ENCODE measurements at places on chromosomes 3 and 15.

GRCh38 chr15:51133140-51133765 lies 38.5 kb upstream of the TNFAIP8L3 start:
- no peak for DNase-seq

- DNase-seq: no peak
Observed at GRCh38 chr15:88604381-88605188, 16.6 kb upstream of the AEN start.

- DNase-seq: no peak
Observed at GRCh38 chr3:162776148-162776547, 1279.5 kb downstream of the OTOL1 start.

DNA sequence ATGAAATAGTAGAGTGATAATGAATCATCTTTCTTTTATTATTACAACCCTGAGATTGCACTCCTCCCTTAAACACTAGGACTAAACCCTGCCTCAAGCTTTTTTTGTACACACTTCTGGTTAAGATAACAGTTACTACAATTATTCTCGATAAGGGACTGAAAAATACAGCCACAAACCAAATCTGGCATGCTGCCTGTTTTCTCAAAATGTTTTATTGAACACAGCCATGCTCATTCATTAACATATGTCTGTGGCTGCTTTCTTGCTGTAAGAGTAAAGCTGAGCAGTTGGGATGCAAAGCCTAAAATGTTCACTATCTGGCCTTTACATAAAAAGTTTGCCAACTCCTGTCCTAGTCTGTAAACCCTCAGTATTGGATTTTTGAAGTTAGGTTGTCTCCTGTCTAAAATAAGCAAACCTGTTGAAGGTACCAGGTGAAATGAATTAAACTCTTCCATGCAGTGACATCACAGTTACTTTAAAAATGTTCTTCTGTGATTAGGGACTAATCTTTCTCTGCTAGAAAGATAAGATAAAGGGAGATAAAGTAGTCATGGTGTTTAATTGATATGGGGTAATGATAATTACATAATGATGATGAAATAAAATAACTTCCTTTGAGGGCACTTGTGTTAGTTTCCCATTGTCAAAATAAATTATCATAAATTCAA lies 218.2 kb downstream of the STXBP5L start:
- DNase-seq: no peak

- DNase-seq: no peak
Observed at GRCh38 chr3:76497636-76498035, 542.3 kb upstream of the ROBO2 start.

GRCh38 chr15:77097248-77097721 lies 26.4 kb upstream of the TSPAN3 start:
- no peak for DNase-seq

DNA sequence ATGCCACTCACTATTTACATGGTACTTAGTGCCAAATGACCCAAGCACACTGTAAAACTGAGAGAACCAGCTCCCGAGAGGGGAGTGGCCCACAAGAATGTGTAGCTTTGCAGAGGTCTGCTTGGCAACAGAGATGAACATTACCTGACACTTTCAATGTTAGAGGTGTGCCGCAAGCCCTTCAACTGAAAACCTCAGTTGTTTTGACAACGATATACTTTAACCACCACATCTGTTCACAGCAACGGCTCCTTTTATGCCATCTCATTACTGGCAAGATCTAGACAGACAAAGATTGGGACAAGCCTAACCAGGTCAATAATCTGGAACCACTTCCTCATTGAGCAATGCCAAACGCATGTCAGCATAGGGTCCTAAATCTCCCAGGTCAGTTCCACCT lies 23.7 kb downstream of the NEK10 start:
- peak; percentile 23 for DNase-seq

- no peak for DNase-seq
Observed at GRCh38 chr3:14491396-14492190, 48.5 kb downstream of the GRIP2 start.

DNA sequence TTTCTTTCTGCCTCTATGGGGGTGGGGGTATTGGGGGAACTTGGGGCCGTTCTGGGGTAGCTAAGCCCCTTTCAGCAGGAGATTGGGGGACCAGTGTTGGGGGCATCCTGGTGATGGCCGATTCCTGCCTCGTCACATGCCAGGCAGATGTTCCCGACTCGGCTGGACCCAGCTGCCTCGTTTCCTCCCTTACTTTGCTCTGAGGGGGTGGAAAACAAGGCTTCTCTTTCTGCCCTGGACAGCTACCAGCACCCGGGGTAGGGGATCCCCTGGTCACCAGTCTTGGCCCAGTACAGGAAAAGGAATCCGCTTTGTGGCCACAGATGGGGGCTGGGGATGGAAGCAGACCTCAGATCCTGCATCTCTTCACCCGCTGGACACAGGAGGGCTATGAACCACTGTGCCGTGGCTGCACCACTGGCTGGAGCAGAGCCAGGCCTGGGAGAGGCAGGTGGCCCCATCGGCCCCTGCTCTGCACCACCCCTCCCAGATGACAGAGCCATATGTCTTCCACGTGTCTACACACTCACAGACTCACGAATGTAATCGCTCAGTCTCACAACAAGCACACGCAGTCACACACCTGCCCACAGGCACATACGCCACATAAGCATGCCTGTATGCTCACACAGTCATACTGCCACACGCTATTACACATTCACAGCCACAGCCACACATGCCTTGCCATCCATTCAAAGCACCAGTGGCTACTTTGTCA lies 12.4 kb downstream of the SNX33 start:
- no peak for DNase-seq

DNA sequence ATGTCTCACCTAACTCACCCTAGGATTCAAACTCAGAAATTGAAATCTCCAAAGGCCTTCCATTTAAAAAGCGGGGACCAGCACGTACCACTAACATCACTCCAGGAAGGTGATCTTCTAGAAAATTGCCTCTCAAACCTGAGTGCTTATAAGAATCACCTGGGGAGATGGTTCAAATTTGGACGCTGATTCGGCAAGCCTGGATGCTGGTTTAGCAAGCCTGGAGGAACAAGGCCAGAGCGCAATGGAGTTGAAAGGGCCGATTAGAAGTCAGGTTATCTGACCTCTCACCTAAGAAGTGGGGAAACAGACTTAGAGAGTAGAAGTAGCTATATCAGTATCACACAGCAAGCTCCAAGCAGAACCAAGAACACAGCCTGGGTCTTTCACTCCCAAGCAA lies 68.2 kb downstream of the SSUH2 start:
- no peak for DNase-seq

DNA sequence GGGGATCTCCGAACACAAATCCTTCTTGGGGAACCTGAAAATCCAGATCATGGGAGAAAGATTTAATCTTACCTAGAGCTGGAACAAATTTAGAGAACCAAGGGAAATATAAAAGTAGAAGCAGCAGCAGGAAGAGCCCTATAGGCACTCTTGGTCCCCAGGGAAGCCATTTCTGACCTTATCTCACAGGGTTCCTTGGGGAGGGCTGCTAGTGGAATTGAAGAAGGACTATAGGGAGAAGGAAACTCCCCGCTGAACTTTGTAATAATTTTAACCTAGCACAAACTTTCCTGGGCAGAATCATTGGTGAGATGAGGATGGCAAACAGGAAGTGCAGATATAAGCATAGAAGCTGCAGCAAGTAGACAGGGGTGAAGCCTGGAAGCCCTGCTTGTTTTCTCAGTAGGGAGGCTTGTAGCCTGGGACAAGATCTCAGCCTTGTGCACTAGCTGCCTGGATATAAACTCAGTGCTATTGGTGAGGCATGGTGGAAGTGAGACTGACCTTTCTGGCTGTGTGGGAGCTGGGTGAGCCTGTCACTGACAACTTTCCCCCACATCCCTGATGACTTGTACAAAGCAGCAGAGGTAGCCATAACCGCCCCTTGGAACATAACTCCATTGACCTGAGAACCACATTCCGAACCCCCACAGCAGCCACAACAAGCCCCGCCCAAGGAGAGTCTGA lies 343.0 kb upstream of the TGFBR2 start:
- no peak for DNase-seq

GRCh38 chr3:12405432-12406272 lies 78.6 kb upstream of the TSEN2 start:
- no peak for DNase-seq

- DNase-seq: no peak
Observed at GRCh38 chr15:53747501-53748068, 11.9 kb downstream of the WDR72 start.

- no peak for DNase-seq
Observed at GRCh38 chr15:83919319-83919830, 265.5 kb downstream of the ADAMTSL3 start.

GRCh38 chr3:61685755-61686154 lies 124.4 kb downstream of the PTPRG start:
- no peak for DNase-seq

DNA sequence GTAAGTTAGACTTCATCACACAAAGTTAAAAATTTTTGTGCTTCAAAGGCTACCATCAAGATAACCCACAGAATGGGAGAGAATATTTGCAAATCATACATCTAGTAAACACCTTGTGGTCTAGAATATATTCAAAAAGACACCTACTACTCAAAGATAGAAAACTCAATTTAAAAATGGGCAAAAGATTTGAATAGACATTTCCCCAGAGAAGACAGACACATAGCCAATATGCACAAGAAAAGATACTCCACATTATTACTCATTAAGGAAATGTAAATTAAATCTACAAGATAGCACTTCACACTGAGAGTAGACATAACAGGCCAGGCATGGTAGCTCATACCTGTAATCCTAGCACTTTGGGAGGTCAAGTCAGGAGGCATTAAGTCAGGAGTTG lies 87.8 kb upstream of the MANF start:
- no peak for DNase-seq

DNA sequence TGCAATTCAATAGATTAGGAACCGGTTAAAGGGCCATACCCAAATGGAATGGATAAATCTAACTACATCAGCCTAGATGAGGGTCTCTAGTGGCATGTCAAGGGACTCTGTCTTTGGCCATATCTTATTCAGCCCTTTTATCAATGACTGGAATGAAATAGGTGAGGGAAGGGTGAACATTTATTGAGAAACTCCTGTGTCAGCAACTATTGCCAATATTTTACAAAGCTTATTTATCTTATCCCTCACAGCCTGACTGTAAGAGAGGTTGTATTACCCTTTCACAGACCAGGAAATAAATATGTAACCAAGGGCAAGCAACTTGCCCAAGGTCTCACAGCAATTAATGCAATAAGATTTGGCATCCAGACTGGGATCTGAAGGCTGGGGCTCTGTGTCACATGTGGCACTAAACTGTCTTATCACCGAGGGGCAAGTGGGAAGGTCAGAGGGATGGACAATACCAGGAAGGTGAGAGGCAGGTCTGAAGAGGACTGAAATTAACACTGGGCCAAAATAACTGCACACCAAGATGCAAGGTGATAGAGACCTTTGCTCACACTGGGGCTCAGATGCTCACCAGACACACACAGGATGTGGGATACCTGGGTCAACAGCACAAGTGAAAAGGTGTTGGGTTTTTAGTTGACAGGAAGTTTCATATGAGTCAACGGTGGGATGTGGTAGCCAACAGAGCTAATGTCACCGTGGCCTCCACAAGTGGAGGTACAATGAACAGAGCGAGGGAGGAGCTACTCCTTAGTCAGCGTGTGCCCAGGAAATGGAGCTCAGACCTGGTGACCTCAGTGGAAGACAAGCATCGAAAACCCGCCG lies 261.3 kb downstream of the RPLP1 start:
- peak; percentile 33 for DNase-seq

DNA sequence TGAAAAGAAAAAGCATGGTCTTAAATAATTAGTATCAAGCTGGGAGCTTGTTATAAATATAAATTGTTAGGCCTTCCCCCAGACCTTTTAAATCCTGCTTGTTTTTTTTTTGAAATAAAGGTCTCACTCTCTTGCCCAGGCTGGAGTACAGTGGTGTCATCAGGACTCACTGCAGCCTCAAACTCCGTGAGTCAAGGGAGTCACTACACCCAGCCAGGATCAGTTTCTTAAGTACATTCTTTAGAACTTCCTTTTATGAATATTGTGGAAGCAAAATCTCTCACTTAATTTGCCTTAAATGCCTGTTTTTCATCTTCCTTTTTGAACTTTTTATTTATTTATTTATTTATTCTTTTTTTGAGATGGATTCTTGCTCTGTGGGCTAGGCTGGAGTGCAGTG lies 20.8 kb upstream of the DENND4A start:
- no peak for DNase-seq

DNA sequence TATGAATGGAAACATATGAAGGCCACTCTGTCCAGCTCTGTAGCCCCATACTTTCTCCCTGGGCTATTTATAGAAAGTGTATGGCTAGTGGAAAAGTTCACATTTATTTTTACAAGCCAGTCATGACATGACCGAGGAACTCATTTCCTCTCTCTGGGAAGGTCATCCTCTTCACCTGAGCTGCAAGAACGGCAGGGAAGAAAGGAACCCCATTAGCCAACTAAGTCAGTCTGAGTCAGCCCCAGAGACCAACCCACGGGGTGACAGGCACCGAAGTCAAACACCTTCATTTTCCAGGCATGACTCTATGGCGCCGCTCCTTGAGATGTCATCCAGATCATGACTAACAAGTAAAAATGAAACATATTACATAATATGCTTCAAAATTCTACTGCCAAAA lies 4.8 kb downstream of the PAQR9 start:
- DNase-seq: no peak

GRCh38 chr3:154548341-154548740 lies 118.4 kb upstream of the GPR149 start:
- DNase-seq: no peak

DNA sequence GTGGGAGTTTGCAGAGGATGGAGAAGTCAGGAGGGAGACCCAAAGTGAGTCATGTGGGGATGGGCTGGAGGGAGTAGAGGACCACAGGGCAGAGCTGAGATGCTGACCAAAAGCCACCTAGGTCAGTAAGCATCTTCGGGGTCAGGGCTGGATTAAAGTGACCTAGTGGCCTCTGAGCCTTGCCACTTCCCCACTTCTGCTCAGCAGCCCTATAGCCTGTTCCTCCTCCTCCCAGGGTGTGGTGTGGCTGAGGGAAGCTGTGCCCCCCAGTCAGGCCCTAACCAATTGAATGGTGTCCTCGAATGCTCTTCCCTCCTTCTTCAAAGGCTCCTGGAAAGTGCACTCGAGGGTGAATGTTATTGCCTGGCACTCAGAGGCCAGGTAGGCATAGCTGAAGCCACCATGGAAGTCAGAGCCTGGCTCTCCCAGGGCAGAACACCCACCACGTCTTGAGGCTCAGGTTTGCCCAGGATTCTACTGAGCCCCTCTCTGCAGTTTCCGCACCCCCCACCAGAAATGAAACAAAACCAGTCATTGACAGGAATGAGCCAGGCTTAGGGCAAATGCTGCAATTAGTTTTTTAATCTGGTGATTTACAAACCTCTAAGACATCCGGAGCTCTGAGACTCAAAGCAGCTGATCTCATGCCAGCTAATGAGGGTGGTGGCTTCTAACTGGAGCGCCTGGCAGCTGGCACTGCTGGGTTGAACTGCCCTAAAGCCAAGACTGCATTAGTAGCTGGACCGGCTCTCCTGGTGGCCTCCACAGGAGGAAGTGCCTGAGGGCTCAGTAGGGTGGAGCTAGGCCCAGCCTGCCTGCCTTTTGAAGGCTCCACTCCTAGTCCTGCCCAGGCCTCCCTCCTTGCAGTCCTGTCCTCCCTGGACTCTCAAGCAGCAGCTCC lies 26.0 kb upstream of the VIPR1 start:
- DNase-seq: no peak
